ENCODE measurements at places on chromosomes 4 and X.

DNA sequence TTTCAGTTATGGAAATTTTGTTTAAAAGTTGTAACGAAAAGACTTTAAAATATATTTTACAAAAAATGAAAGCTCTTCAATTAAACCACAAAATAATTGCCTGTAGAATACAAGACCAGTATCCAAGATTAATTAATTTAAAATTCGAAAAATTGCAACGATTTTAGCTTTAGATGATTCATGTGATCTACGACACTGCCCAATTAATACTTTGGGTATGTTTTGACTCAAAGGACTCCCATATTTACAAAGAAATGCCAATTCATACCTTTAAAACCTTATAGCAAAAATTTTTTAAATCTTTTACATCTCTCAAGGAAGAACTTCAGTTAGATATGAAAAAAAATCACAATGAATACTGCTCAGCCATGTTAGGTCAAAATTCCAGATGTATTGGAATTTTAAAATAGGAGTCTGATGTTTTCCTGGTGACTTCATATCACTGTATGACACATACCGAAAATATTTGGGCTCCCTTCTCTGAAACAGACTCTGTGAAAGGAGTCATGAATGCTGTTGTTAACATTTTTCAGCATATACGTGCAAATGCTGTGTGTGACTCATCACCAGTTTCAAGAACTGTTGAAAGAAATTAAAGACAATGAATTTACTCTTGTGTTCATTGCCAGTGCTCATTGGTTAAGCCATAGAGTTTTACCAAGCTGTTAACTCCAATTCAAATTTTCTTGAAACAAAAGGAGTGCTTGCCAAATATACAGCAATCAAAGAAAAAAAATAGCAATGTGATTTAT, 13.8 kb upstream of the SMS start:
- DNase-seq, result no peak

GRCh38 chrX:111376486-111376885, 35.5 kb downstream of the DCX start:
- no peak for DNase-seq

GRCh38 chrX:2723286-2723879, 28.5 kb upstream of the XG start:
- no peak for DNase-seq

DNA sequence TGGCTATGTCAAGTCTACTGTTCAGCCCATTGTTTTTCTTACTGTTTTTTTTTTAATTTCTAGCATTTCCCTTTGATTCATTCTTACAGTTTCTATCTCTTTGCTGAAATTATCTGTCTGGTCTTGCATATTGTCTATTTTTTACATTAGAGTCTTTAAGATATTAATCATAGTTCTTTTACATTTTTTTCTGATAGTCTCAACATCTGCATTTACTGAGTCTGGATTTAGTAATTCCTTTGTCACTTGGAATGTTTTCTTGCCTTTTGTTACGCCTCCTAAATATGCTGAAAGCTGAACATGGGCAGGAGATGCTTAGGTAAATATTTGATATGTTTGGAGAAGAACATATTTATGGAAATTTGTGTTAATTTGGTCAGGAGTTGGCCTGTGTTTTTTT, 10.4 kb downstream of the JADE3 start:
- DNase-seq, result no peak

- DNase-seq, result no peak
Measured at GRCh38 chrX:22974616-22975015, 25.1 kb upstream of the DDX53 start.

GRCh38 chr4:128766781-128767180, 42.7 kb upstream of the JADE1 start:
- DNase-seq, result no peak

DNA sequence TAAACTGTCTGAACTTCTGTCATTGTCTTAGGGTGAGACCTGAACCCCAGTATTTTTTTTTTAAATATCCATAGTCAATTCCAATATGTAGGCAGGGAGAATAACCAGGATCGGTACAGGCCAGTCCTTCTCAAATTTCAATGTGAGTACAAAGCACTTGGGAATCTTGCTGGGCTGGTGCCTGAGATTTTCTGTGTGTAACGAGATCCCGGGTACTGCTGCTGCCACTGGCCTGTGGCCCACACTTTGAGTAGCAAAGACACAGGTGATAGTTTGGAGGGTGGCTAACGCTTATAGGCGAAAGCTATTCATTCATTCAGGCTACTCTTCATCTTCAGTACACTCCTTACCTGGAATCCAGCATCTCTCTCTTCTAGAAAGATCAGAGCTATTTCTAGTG, 923.6 kb upstream of the TENM3 start:
- no peak for DNase-seq

DNA sequence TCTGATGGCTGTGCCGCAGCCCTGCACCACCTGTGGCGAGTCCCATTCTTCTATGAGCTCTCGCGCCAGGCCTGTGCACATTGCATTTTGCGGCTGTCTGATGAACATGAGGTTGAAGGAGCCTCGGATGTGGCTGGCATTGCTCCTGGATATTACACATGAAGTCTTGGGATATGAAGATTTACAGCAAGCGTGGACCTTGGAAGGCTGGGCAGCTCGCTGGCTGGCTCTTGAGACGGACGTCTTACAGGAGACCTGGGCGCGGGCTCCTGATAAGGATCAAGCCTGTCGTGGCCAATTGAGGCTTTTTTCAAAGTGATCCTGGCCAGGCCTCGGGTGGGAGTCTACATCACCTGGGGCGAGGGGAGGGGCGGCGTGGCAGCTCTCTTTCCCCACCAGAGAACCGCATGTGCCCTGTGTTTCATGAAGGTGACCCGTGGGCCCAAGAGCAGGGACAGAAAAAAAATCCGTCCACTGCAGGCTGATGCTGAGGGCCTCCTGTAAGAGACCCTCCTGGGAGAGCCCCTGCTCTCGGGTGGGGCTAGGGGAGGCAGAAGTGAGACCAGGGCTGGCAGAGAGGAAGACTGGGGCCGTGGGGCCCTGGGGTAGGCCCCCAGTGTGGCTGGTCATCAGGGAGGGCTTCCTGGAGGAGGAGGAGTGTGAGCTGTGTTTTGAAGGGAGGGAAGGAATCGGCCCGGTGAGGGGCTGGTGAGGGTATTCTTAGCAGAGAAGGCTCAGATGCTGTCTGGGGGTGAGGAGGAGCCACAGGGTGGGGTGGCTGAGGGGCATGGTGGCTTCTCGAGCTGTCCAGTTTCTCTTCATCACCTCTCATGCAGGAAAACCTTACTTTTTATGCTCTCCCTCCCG, 23.6 kb downstream of the CPZ start:
- no peak for DNase-seq

- DNase-seq, result no peak
Measured at GRCh38 chr4:1601533-1601835, 82.6 kb downstream of the FAM53A start.

GRCh38 chr4:159416073-159416472, 313.2 kb downstream of the RAPGEF2 start:
- no peak for DNase-seq

DNA sequence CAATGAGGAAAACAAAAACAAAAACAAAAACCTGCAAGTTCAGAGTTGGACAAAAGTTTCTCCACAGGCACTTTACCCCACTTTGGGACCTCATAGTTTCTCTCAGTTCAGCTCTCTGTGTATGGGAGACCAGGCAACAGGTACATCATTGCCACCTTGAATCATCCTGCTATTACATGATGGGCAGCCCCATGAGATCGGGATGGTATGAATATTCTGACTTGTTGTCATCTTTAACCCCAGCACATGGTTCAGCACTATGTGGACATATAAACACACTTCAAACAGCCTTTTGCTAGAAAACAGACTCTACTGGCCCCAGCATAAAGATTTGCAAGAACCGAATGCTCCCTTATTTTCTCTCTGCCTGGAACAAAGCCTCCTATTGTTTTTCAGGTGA, 176.9 kb upstream of the SCML1 start:
- no peak for DNase-seq

DNA sequence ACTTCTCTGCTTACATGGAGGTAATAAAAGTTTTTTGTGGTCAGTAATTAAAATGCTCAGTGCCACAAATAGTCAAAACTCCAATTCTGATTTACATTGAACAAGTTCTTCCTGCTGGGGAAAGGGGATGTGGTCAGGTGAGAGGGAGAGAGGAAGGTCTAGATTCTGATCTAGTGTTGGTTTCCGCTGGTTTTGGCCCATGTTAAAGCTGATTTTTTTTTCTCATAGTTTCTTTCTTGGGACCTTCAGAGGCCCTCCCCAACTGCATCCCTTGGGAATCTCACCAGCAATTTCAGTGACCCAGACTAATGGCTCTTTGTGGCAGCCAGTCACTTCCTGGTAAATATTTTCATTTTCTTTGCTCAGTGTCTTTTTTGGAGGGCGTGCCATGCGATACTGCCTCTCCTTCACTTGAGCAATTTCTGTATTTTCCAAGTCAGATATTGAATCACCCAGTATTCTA, 332.7 kb downstream of the RAPGEF2 start:
- no peak for DNase-seq

DNA sequence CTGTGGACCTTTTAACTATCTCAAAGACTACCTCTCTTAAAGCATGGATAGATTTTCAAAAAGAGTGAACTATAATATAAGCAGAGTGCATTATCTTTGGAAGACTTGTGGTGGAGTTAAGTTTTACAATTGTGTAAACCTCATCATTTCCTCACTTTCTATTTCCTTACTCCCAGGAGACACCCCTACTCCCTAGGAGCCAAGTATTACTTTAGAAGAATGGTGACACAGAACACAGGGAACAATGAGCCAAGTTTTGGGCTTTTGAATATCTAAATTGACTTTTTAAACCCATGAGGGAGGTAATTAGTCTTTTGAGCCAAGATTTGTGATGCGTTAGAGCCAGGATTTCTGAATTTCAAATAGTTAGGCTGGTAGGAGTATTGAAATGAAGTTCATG, 78.9 kb upstream of the UNC5C start:
- DNase-seq, result no peak

GRCh38 chr4:66219401-66219800, 549.1 kb upstream of the EPHA5 start:
- no peak for DNase-seq

DNA sequence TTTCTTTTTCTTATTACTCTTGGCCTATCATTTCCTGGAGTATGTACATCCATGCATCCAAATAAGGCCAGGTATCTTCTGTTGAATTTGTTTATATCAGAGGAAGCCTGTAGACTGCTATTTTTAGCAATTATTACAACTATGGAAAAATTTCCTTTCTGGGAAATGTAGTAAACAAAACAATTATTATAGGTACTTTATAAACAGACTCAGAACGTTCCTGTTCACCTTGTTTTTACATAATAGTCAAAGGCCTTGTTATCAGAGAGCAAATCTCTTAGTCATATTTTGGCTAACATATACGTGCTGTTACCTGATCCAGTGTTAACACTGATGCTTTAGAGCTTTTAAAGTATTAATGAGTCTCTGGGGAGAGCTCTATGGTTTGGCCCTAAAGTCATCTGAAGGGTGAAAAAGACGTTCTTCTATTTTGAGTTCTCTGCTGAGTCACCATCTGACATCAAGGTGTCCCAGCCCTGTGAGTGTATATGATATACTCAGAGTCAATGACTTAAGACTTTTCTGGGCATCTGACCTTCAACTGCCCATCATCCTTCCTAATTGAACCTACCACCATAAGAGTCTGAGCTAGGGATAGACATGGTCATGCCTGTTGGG, 7.3 kb downstream of the SPARCL1 start:
- DNase-seq, result no peak

- peak; percentile 39 for DNase-seq
Measured at GRCh38 chr4:174135936-174136406, 147.5 kb downstream of the FBXO8 start.

- no peak for DNase-seq
Measured at GRCh38 chrX:74132280-74132679, 171.7 kb upstream of the ZCCHC13 start.

- no peak for DNase-seq
Measured at GRCh38 chr4:101332424-101332823, 14.9 kb downstream of the PPP3CA start.

GRCh38 chrX:10245886-10246285, 89.1 kb downstream of the CLCN4 start:
- no peak for DNase-seq

- no peak for DNase-seq
Measured at GRCh38 chr4:100819505-100819904, 301.7 kb upstream of the EMCN start.

- no peak for DNase-seq
Measured at GRCh38 chrX:72381439-72382201, 75.9 kb upstream of the CITED1 start.

- DNase-seq, result no peak
Measured at GRCh38 chr4:72094059-72094797, 62.4 kb downstream of the NPFFR2 start.

- DNase-seq, result no peak
Measured at GRCh38 chr4:162392946-162393345, 229.1 kb upstream of the FSTL5 start.

DNA sequence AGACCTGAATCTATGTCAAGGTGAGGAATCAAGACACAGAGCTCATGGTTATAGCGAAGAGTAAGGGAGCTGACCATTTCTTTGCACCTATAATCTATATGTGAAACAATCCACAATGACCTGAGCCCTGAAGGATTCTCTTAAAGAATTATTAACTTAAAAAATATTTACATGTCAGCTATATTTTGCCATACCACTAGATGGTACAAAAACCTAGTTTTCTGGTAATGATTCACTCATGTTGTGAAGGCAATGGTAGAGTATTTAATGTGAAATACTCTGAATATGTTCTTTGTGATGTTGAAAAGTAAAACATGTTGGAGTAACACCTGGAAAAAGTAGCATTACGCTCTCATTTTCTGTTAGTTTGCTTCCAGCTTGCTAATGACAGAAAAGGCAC, 40.0 kb downstream of the VGLL1 start:
- no peak for DNase-seq

- DNase-seq, result no peak
Measured at GRCh38 chr4:123813901-123814300, 417.3 kb downstream of the SPRY1 start.

GRCh38 chrX:13599491-13599890, 30.1 kb downstream of the EGFL6 start:
- no peak for DNase-seq

DNA sequence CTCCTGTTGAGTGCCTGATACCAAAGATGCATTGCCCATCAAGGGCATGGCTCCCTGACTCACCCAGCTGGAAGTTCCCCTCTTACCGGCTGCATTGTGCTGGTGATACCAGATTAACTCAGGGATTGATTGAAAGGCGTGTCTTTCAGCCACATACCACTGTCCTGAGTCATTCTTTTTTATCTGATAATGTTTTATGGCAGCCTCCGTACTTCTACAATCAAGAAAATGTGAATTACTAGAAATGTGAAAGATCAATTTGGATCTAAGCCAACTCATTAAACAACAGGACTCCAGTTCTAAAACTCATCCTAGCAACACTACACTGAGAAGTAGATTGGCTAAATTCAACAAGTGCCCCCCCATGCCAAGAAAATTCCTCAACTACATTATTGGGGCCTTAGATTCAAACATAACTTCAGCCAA, 40.0 kb downstream of the TXK start:
- no peak for DNase-seq
